Activated T-cell treated with anti-CD3 and anti-CD28 coated beads for 4 hours (primary cell): ENCODE measurements at places on chromosomes 5 and 9.
A peak's percentile ranks its signal among the peaks of the same experiment; 100 is the strongest.

- DNase-seq: no peak
Observed at GRCh38 chr9:4009006-4009511, 290.8 kb downstream of the GLIS3 start.

DNA sequence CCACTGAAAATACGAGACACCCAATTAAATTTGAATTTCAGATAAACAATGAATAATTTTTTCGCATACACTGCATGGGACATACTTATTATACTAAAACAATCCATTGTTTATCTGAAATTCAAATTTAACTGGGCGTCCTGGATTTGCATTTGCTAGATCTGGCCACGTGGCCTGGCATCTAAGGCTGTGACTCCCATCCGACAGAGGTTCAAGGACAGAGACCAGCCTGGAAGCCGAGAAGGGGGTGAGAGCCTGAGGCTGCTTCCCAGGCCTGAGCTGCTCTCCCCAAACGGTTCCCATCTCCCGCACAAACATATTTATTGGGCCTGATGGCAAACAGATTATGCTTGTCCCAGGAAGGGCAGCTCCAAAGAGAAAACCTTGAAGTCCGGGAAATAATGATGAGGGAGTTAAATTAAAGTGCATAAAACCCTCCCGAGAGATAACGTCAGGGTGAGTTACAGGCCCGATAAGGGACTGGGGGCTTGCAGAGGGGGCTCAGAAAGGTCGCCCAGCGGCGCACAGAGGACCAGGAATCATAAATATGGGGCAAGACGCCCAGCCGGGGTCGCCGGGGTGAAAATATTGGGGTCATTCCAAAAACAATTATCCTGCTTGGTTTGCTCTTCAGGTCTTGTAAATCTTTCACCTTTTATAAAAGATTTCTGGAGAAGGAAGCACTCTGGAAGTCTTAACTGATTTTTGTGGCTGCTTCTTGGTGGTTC lies 163.7 kb downstream of the GAPVD1 start:
- no peak for DNase-seq

GRCh38 chr9:75010570-75010969 lies 17.5 kb downstream of the CARNMT1 start:
- no peak for DNase-seq

DNA sequence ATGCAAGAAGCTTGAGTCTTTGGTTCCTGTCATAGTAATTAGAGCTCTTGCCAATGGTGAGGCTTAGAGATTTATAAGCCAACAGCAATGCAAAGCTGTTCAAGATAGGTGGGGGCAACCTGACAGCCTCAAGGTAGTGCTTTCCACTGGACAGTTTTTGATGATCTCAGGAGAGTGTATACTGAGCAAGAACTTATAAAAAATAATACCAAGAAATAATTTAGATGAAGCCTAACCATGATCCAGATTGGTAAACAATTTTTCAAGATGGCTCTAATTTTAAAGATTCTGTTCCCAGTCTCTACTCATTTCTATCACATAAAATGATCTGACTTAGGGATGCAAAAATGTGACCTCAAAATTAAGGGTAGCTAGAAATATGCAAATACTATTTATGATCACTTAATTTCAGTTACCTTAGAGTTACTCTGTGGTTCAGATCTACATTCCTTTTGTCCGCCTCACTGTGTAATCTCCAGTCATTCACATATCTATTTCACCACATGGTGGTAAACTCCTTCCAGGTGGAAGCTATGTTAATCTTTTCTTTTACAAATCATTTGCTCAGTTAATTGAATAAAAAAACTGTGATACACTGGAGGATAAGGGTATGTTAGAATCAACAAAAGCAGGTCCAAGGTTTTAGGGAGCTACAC lies 1228.0 kb upstream of the C9orf72 start:
- no peak for DNase-seq

DNA sequence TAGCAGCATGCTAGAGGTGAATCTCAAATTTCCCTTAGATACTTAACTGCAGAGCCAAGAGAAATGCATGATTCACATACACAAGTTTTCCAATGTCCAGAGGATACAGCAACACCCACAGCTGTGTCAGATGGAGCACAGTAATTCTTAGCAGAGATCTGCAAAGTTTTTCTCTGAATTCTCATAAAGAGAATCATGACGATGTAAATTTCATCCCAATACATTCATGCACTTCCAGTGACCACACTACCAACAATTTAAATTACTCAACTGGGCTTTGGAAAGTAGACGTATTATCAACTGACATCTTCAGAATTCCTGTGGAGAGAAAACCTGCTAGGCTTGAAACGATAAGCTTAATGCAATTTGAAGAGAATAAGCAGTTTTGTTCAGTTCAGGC lies 378.8 kb upstream of the TLE4 start:
- DNase-seq: no peak

- DNase-seq: no peak
Observed at GRCh38 chr5:14956423-14957046, 85.0 kb upstream of the ANKH start.

DNA sequence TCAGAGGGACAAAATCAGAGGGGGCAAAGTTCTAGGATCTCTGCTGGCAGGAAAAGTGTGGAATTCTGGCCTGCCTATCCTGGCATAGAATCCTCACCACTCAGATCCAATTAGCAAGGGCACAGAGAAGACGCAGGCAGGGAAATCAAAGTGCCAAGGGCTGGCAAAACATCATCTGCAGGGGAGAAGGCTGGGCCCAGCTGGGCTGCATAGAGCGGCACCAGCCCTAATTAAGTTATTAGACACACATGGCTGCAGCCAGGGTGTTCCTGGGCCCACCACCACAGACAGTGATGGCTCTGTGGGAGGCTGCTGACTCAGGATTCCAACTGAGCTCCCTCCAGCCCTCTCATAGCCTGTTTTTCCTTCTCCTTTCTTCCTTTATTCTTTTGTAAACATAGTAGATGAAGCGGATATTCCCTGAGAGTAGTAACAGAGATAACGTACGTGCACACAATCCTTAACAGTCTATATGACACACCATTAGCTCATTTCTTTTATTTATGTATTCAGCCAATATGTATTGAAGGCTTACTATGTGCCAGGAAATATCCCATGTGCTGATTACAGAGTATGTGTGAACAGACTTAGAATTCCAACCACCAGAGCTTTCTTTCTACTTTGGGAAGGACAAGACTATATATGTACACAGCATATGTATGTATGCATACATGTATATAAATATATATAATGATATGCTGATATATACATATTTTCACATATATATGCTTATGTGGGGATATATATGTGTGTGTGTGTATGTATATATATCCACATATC lies 236.1 kb downstream of the ASTN2 start:
- DNase-seq: no peak

- no peak for DNase-seq
Observed at GRCh38 chr5:173340451-173340850, 12.2 kb upstream of the STC2 start.

- no peak for DNase-seq
Observed at GRCh38 chr5:81408496-81408895, 14.6 kb upstream of the ACOT12 start.

DNA sequence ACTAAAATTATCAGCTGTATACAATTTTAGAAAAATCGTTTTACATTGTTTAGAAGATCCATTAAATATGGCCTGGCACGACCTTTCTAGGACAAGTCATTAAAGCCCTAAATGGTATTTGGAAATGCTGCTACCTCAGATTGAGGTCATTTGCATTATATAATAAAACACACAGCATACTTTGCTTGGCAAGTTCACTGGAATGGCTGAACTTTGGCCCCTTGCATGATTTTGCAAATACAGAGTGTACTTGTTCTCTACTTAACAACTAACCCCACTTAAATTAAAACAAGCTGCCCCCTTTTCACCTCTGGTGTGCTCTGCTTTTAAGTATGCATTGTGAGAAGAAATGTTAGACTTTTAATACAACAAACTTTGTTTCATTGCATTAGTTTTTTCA lies 860.1 kb downstream of the PTPRD start:
- DNase-seq: no peak

DNA sequence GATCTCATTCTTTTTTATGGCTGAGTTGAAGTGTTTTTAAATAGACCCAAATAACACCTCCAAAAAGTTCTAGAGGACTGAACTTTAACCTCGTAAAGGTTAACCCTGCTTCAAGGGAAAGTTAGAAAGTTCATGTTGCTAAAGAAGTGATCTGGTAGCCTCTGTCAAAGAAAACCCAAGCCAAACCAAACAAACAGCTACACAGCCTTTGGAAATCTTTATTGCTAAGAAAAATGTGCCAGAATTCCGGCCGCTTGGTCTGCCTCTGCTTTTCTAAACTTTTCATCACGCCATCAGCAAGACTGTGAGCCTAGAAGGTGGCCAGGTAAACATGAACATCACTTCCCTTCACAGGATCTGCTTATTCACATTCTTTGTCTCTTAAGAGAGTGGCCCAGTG lies 17.9 kb downstream of the FUBP3 start:
- no peak for DNase-seq

GRCh38 chr5:343461-344401 lies 22.2 kb downstream of the AHRR start:
- DNase-seq: peak; percentile 14

GRCh38 chr5:92518318-92518904 lies 1062.6 kb downstream of the NR2F1-AS1 start:
- DNase-seq: no peak

- DNase-seq: no peak
Observed at GRCh38 chr5:88782571-88782970, 100.4 kb downstream of the MEF2C start.

DNA sequence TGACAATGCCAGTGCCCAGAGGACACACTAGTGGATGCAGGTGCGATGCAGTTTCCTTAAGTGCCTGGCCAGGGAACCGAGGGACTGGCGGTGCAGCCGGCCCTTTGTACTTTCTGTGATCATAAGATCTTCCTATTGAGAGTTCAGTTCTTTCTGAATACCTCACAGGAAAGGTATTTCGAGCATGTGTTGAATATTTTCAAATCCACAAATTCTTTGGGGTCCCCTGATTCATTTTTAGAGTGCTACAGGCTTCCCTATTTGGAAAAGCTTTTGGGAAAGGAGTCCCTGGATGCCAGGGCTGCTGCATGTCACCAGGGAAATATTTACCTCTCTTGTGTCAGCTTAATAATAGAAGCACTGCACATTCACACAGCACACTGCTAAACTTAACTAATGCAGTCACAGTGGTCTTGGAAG lies 281.5 kb downstream of the GADD45G start:
- DNase-seq: no peak

DNA sequence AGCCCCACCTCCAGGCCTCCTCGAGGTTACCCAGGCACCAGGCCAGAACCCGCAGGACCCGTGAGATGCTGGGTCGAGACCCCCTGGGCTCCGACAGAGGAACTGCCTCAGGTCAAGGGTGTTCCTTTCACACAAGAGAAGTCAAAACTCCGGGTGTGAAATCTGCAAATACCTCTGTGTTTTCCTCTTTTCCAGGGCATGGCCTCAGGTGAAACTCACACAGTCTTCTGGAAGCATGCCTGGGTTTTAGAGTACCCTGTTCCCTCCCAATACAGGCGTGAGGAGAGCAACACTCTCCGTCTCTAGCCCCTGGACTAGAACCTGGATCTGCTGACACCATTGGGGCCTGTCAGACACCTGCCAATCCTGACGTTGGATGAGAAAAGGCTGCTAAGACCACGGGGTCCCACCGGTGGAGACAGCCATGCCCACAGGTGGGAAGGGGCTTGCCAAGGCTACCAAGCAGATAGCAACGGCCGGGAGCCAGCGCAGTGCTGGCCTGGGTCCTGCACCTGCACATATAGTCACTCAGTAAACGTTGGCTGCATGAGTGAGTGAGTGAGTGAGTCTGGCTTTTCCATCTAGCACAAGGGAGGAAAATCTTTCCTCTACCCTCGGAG lies 182.0 kb upstream of the PPP1R26 start:
- no peak for DNase-seq

GRCh38 chr9:97924386-97924785 lies 2.1 kb upstream of the TRMO start:
- DNase-seq: no peak
